ENCODE measurements at places on chromosomes 7 and 10.

GRCh38 chr10:70549351-70549961, 53.1 kb downstream of the PRF1 start:
- DNase-seq = no peak

DNA sequence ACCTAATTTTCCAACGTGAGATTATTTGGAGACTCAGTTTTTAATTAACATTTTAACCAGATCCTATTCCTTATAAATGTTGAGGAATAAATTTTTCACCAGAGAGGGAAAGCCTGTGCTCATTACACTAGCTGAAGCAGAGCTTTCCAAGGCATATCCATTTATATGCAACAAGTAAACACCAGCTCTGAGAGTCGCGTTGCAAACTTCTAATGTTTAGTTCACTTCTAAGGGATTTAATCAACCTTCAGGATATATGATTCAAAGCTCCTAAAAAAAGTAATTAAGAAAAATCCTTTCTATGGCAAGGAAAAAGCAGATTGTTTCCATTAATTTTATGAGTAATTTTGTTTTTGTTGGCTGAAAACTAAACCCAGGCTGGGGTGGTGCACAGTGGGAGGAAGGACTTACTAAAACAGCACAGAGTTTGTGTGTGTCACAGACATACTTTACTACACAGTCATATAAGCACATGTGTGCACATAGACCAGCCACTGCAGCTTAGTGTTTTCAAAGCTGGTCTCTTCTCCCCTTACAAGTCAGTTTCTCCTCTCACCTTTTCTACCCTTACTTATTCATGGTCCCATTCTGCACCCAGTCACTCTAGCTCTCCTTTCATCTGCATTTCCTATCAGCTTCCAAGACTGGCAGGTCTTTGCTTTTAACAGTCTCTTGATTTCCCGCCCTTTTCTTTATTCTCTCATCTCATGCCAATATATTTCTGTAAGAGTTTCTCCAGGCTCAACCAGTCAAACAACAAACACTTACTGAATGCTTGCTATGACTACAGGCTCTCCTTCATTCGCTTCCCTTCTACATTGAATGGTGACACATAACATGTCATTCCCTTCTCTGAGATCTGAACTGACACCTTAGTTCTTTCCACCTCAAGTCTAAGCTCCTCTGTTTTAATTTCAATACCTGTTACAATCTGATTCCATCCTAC, 81.1 kb upstream of the FZD1 start:
- DNase-seq = no peak

- DNase-seq = no peak
Observed at GRCh38 chr10:71285986-71286385, 33.1 kb upstream of the SLC29A3 start.

- no peak for DNase-seq
Observed at GRCh38 chr10:16292366-16292765, 144.4 kb upstream of the PTER start.

DNA sequence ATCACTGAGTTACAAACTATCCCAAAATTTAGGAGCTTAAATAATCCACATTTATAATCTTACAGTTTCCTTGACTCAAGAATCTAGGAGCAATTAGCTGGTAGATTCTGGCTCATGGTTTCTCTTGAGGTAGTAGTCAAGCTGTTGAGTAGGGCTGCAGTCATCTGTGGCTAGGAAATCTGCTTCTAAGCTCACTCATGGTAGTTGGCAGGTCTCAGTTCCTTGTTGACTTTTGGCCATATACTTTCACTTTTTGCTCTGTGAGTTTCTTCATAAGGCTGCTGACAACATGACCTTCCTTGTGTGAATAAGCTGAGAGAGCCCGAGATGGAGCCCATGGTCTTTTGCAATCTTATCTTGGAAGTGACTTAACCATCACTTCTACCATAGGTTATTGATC, 10.8 kb upstream of the ETV1 start:
- DNase-seq = no peak

Data from CD14-positive monocyte (primary cell).